ENCODE measurements at places on chromosomes 7 and 10.
A peak's percentile ranks its signal among the peaks of the same experiment; 100 is the strongest.

- DNase-seq, result no peak
Measured at GRCh38 chr10:109996225-109996624, 11.6 kb upstream of the ADD3 start.

- no peak for DNase-seq
Measured at GRCh38 chr10:78948621-78949030, 120.1 kb upstream of the ZMIZ1 start.

DNA sequence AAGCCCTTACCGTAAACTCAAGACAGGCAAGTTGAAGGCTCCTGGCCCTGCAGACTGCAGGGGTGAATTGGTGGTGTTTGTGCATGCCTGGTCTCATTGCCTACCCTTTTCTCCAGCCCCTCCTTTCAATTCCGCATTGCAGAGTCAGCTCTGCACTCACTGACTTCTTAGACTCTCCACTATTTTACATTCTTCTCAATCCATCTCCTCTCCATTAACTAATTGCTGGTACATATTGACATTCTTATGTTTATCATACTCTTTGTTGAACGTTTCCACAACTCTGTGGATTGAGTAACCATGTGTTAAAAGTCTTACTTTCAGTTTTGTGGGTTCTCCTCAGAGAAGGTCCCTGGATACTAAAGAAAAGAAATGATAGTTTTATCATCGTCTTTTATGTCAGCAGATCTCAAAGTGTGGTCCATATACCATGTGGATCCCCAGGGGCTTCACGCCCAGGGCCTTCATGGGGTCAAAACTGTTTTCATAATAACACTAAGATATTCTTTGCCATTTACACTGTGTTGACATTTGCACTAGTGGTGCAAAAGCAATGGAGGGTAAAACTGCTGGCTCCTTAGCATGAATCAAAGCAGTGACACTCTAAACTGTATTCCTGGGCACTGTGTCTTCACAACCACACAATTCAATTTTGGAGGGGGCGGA, 135.4 kb upstream of the FZD1 start:
- no peak for DNase-seq

DNA sequence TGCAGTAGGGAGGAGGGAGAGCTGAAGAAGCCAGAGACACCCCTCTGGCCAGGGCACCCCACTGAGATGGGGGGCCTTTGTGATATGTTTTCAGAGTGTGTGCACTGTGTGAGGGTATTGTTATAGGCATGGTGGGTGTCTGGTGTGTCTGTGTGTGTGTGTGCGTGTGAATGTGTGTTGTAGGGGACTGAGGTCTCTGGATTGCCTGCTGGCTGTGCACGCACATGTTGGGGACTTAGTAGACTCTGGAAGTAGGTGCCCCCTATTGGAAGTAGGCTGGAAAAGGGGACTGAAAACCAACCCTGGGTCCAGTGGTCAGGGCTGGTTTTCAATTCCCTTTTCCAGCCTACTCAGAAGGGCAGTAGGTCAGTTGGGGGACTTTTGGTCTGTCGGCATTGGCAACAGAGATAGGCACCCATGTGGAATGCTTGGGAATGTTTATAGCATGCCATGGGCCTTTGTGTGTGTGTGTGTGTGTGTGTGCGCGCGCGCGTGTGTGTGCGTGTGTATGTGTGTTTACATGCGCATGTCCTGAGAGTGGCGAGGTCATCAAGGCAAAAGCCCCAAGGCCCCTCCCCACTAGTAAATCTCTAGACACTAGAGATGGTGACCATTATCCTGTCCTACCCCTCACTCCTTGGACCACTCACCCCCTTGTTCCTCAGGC, 78.8 kb downstream of the HIF1AN start:
- DNase-seq, result no peak

- DNase-seq, result no peak
Measured at GRCh38 chr10:60675236-60675635, 103.0 kb upstream of the CDK1 start.

- no peak for DNase-seq
Measured at GRCh38 chr10:129079705-129080104, 387.3 kb upstream of the MGMT start.

GRCh38 chr7:88344956-88345832, 38.5 kb upstream of the STEAP4 start:
- no peak for DNase-seq

- DNase-seq, result no peak
Measured at GRCh38 chr7:31963569-31964175, 106.5 kb downstream of the PDE1C start.

DNA sequence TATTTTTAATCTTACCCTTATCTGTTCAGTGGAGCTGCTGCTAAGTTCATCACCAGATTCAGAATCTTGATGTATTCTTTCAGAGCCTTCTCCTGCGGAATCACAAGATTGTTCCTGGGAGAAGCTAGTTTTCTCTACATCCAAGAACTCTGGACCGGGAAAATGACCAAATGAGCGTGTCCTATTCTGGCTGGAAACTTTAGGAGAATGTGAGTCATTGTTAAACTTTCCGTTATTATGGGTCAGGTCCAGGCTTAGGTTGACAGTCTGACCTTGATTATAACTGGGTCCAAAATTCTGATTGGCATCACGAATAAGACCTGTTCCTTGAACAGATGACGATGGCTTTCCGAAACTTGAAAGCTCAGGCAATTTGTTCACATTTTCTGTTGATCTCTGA, 20.5 kb downstream of the ARHGAP12 start:
- DNase-seq, result no peak

GRCh38 chr7:30135301-30136116, 723 bp downstream of the MTURN start:
- peak; percentile 51 for DNase-seq
